K562 (cell line): ENCODE measurements at places on chromosomes 13 and 19. TPM values are rescaled to one million over a fixed set of nuclear protein-coding genes. Genes with fewer than 3 reads are reported as not detected.

- no peak overlapping the region for H3K4me3 ChIP-seq
- H3K36me3 ChIP-seq: no peaks in the 10 kb centered on the region
- H3K27me3 ChIP-seq: peaks cover 3% of the 10 kb centered on the region; the same call in 2 of the 3 replicates
- H3K27ac ChIP-seq: no peak overlapping the region
- no peaks in the 10 kb centered on the region; the same call in 2 of the 3 replicates for H3K4me1 ChIP-seq
Observed at GRCh38 chr19:4297901-4298809, 4.0 kb downstream of the TMIGD2 start.

- H3K4me3 ChIP-seq: no peak overlapping the region
- no peak overlapping the region for H3K27ac ChIP-seq
- DNase-seq: peak; percentile 18
- no peaks in the 10 kb centered on the region for H3K36me3 ChIP-seq
- peaks cover 3% of the 10 kb centered on the region; the same call in 1 of the 2 replicates for H3K4me1 ChIP-seq
- H3K27me3 ChIP-seq: peaks cover 10% of the 10 kb centered on the region
Observed at GRCh38 chr19:16168465-16169081, 4.8 kb downstream of the CIB3 start.

- no peak overlapping the region for H3K4me3 ChIP-seq
- DNase-seq: peak; percentile 21
- peaks cover 48% of the 10 kb centered on the region for H3K36me3 ChIP-seq
Observed at GRCh38 chr19:17863520-17864182, 3.9 kb downstream of the RPL18A start.

Gene EEF2
- 2,825 and 3,003 TPM in 2 replicates for total RNA-seq

DNA sequence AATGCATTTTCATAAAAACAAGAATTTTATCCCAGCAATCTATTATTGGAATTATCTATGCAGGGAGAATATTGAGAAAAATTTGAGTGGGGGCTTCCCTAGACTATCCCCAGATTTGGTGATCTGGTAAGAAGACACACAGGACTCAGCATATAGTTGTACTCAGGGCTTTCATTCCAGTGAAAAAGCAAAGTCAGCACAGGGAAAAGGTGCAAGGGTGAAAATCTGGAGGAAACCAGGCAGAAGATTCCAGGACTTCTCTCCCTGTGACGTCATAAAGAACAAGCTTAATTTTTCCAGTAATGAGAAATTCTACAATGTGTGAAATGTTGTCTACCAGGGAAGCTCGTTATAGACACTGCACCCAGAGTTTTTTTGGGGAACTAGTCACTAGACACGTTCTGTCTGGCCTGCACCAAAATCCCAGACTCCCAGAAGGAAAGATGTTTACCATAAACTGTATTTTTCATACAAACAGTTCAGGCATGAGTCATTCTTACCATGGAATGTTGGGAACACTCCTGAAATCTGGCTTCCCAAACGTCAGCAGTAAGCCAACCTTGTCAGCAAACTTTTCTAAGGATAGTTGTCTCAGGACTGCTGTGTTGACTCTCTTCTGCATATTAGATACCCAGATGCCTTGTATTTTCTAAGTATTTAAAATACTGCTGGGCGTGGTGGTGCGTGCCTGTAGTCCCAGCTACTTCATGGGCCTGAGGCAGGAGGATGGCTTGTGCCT, 107.4 kb downstream of the DNAJC3 start:
- peaks cover 25% of the 10 kb centered on the region; the same call in 2 of the 3 replicates for H3K36me3 ChIP-seq
- no peaks in the 10 kb centered on the region for H3K27me3 ChIP-seq
- H3K4me3 ChIP-seq: no peak overlapping the region
- H3K4me1 ChIP-seq: no peaks in the 10 kb centered on the region

GRCh38 chr13:64052521-64052920, 2636.9 kb upstream of the PCDH20 start:
- peaks cover 4% of the 10 kb centered on the region; the same call in 1 of the 3 replicates for H3K4me1 ChIP-seq
- H3K27ac ChIP-seq: no peak overlapping the region
- DNase-seq: peak; percentile 4
- no peaks in the 10 kb centered on the region for H3K27me3 ChIP-seq
- no peak overlapping the region for H3K4me3 ChIP-seq

Gene PSMD8
- total RNA-seq: 304 and 317 TPM in 2 replicates

Gene KIR3DL1
- not detected in 2 replicates for total RNA-seq

DNA sequence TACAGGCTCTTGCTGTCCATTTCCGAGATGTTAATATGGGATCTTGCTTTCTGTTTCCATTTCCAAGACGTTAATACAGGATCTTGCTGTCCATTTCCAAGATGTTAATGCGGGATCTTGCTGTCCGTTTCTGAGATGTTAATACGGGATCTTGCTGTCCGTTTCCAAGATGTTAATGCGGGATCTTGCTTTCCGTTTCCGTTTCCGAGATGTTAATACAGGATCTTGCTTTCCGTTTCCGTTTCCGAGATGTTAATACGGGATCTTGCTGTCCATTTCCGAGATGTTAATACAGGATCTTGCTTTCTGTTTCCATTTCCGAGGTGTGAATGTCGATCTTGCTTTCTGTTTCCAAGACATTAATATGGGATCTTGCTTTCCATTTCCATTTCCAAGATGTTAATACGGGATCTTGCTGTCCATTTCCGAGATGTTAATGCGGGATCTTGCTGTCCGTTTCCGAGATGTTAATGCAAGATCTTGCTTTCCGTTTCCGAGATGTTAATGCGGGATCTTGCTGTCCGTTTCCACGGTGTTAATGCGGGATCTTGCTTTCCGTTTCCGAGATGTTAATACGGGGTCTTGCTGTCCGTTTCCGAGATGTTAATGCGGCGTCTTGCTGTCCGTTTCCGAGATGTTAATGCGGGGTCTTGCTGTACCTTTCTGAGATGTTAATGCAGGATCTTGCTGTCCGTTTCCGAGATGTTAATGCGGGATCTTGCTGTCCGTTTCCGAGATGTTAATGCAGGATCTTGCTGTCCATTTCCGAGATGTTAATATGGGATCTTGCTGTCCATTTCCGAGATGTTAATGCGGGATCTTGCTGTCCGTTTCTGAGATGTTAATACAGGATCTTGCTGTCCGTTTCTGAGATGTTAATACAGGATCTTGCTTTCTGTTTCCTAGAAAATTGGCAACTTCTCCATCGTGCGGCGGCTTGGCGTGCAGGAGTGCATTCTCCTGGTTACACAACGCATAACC, 38.3 kb downstream of the PEX11G start:
- no peak overlapping the region for H3K27ac ChIP-seq
- peaks cover 27% of the 10 kb centered on the region for H3K36me3 ChIP-seq
- no peak overlapping the region for H3K4me3 ChIP-seq
- H3K4me1 ChIP-seq: no peaks in the 10 kb centered on the region

- H3K27ac ChIP-seq: no peak overlapping the region
- H3K4me1 ChIP-seq: peaks cover 4% of the 10 kb centered on the region; the same call in 2 of the 3 replicates
- DNase-seq: no peak
- no peak overlapping the region for H3K4me3 ChIP-seq
Observed at GRCh38 chr19:40872209-40872608, 9.8 kb downstream of the CYP2A7 start.

DNA sequence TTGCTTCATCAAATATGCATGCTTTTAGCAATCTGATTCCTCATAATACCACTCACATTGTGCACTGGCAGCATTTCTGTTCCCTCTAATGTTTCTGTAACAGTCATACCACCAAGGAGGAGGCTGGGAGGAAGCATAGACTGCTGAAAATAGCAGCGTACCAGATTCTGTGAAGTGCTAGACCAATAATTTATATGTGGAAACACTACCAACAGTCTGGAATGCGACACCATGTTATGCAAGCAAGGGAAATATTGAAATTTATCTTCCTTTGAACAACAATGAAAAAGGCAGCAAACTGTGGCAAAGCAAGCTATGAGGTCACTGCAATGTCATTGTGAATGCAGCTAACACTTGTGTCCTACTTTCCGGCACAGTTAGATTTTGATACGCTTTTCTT, 1388.0 kb downstream of the EFNB2 start:
- no peak overlapping the region for H3K27ac ChIP-seq
- H3K27me3 ChIP-seq: no peaks in the 10 kb centered on the region
- H3K36me3 ChIP-seq: no peaks in the 10 kb centered on the region
- no peak for DNase-seq

GRCh38 chr19:16303755-16304154, 20.9 kb upstream of the KLF2 start:
- no peak for DNase-seq
- H3K27me3 ChIP-seq: peaks cover 10% of the 10 kb centered on the region; the same call in 2 of the 3 replicates

GRCh38 chr19:11383706-11384048, 437 bp downstream of the EPOR start:
- no peaks in the 10 kb centered on the region for H3K27me3 ChIP-seq
- H3K27ac ChIP-seq: peak overlapping the region; percentile 70
- peaks cover 27% of the 10 kb centered on the region for H3K36me3 ChIP-seq
- H3K4me1 ChIP-seq: peaks cover 46% of the 10 kb centered on the region

DNA sequence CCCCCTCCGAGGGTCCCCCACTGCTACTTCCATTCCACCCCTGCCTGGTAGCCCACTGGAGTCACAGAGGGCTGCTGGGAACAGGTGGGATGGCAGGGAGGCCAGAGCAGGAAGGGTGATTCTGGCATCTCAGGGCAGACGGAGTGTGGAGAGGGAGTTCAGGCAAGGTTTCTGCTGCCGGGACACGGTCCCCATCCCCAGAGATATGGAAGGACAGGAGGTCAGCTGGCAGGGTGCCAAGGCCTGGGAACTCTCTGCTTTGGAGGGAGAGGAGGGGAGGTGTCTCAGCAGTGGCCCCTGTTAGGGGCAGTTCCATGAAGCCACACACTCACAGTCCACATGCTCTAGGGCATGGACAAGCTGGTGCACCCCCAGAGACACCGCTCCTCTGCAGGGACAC, 68.1 kb downstream of the CHST8 start:
- H3K36me3 ChIP-seq: no peaks in the 10 kb centered on the region
- no peak overlapping the region for H3K27ac ChIP-seq
- H3K4me3 ChIP-seq: no peak overlapping the region
- peaks cover 10% of the 10 kb centered on the region for H3K27me3 ChIP-seq
- peaks cover 4% of the 10 kb centered on the region; the same call in 1 of the 2 replicates for H3K4me1 ChIP-seq

GRCh38 chr13:89937420-89937819, 1410.1 kb upstream of the MIR17HG start:
- no peak overlapping the region for H3K4me3 ChIP-seq
- DNase-seq: no peak
- H3K27me3 ChIP-seq: no peaks in the 10 kb centered on the region
- H3K27ac ChIP-seq: no peak overlapping the region

Gene YIF1B
- 329 and 345 TPM in 2 replicates for total RNA-seq

GRCh38 chr19:42313096-42313839, at the start of gene TMEM145:
Gene TMEM145, plus strand, starts transcription at chr19:42313309. Its CDS starts 68 bp downstream, at chr19:42313377.
- H3K27ac ChIP-seq: 0 out of 3 replicates have a peak within 1 kb of the TSS, but pooled peaks have one; percentile 20
- H3K36me3 ChIP-seq: no peaks in the 10 kb centered on the region
- H3K4me1 ChIP-seq: peaks cover 15% of the 10 kb centered on the region; the same call in 1 of the 3 replicates
- peak; percentile 91 for DNase-seq

Gene KLHL26
- 12.7 and 13.3 TPM in 2 replicates for total RNA-seq

- H3K4me1 ChIP-seq: no peaks in the 10 kb centered on the region
- H3K27me3 ChIP-seq: no peaks in the 10 kb centered on the region
- no peak overlapping the region for H3K27ac ChIP-seq
- no peak for DNase-seq
- no peak overlapping the region for H3K4me3 ChIP-seq
Observed at GRCh38 chr13:48315969-48316650, 12.6 kb downstream of the RB1 start.

Gene TUBB4A
- 6.2 and 7.0 TPM in 2 replicates for total RNA-seq

- H3K27ac ChIP-seq: no peak overlapping the region
- no peaks in the 10 kb centered on the region for H3K4me1 ChIP-seq
- no peaks in the 10 kb centered on the region for H3K27me3 ChIP-seq
- no peak for DNase-seq
Observed at GRCh38 chr13:59210543-59210942, 953.2 kb downstream of the DIAPH3 start.

Gene TLE6
- 1.8 TPM in 2 replicates for total RNA-seq

DNA sequence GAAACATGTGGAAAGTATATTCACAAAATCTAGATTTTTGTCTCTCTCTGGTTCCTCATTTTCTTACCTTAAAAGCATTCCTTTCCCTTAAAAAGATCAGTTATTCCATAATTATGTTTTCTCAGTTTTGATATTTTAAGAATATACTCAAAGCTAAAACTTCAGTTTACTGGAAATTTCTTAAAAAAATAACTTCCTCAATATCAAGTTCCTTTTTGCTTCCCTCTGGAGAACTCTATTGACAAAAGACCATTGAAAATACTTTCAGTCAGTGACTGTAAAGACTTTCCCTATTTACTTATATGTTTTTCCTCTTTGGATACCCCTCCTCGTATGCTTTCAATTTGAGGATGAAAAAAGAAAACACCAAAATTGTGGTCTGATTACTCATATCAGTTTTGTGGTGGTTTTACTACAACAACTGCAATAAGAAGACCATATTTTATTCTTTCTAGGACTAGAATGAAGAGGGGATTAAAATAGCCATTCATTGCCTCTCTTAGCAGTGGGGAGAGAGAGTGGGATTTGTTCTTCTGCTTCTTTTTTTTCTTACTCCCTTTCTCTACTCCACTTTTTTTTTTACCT, 113.2 kb downstream of the ESD start:
- H3K36me3 ChIP-seq: peaks cover 4% of the 10 kb centered on the region; the same call in 1 of the 3 replicates
- no peak for DNase-seq
- no peaks in the 10 kb centered on the region for H3K27me3 ChIP-seq
- H3K4me3 ChIP-seq: no peak overlapping the region
- no peak overlapping the region for H3K27ac ChIP-seq

DNA sequence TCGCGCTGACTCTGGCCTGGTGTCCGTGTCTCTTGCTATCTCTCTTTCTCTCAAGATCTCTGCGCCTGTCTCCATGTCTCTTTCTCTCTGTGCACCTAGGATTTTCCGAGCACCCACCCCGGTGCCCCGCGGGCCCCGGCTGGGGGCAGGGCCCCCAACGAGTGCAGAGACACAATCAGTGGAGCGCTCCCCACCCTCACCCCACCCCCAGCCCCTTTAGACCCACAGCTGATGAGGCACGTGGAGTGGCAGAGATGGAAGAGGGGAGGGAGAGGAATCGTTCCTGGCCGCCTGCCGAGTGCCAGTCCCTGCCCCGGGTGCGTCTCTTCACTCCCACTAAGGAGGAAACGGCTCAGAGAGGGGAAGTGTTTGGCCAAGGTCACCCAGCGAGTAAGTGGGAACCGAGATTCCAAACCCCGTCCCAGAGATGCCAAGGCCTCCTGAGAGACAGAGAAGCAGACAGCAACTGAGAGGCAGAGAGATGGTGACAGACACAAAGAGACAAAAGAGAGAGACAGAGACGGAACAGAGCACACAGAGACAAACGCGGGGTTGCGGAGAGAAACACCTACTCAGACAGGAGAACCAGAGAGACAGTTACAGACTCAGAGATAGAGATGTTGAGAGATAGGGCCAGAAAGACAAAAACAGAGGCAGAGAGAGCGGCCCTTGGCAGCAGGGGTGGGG, 626 bp upstream of the BCL3 start:
- no peaks in the 10 kb centered on the region for H3K36me3 ChIP-seq
- peak overlapping the region; percentile 58 for H3K27ac ChIP-seq
- no peaks in the 10 kb centered on the region for H3K27me3 ChIP-seq
- peak overlapping the region; percentile 45 for H3K4me3 ChIP-seq
- peaks cover 10% of the 10 kb centered on the region for H3K4me1 ChIP-seq

GRCh38 chr19:39240421-39240820, 4.4 kb downstream of the IFNL3 start:
- no peak overlapping the region for H3K27ac ChIP-seq
- no peak overlapping the region for H3K4me3 ChIP-seq
- DNase-seq: no peak
- no peaks in the 10 kb centered on the region for H3K27me3 ChIP-seq
- no peaks in the 10 kb centered on the region; the same call in 2 of the 3 replicates for H3K4me1 ChIP-seq
- H3K36me3 ChIP-seq: no peaks in the 10 kb centered on the region
